ENCODE measurements at places on chromosomes 6 and 20.
A peak's percentile ranks its signal among the peaks of the same experiment; 100 is the strongest.

GRCh38 chr20:4153251-4153650, 137.9 kb upstream of the RNF24 start:
- DNase-seq = no peak

DNA sequence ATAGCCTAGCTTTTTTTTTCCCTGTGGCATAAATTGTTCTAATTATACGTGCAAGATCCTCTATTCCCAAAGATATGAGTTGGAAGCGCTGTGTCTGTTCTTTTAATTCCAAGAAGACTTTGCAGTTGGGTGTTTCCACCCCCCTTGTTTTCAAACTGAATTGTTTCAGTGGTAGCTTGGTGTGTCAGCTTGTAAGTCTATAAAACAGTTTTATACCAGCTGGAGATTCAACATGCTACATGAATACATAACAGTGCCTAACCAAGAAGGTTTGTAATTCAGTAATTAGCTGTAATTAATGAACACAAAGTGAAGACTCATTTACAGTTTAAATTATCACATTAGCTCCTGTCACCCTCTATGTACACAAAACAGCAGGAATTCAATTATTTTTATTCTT, 154.0 kb downstream of the ZNF217 start:
- DNase-seq = no peak

GRCh38 chr20:25084626-25085187, 2.8 kb upstream of the VSX1 start:
- DNase-seq = peak; percentile 67

DNA sequence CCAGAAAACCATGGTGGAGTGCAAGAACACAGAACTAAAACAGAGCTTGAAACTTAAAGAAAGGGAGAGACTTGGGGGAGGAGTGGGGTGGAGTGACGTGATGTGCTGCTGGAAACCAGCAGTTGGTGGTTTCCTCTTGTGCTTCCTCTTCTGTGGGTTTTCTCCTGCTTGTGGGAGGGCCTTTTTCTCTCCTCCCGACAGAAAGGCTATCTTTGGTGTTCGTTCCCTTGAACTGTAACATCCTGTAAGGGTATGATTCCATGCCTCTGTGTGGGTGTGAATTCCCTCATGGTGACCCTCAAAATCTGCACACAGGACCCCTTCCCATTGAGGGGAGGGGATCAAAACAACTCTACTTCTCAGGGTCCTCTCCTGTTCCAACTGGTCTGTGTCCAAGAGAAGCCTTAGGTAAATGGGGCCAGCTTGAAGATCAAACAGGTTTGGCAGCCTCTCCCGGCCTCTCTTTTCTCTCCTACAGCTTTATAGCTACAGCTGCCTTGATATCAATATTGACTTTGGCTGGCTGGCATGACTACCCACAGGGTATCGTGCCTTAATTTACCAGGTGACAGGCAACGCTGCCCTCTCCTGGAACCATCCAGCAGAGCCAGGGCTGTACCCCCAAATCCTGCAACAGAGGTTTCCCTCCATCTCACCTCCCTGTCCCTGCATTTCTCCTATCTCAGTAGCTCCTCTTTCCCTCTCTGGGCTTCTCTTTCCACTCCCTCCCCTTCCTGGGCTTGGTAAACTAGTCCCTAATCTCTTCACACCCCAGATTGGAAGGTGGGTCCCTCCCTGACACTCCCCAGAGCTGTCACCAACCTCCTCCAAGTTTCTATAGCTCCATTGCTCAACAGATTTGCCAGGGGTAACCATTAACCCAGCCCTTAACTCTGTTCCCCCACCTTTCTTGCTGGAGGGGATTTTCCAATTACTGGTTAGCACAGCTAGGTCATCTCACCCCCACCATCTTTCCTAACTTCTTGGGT, 1.5 kb upstream of the MSH5 start:
- peak; percentile 99 for DNase-seq

DNA sequence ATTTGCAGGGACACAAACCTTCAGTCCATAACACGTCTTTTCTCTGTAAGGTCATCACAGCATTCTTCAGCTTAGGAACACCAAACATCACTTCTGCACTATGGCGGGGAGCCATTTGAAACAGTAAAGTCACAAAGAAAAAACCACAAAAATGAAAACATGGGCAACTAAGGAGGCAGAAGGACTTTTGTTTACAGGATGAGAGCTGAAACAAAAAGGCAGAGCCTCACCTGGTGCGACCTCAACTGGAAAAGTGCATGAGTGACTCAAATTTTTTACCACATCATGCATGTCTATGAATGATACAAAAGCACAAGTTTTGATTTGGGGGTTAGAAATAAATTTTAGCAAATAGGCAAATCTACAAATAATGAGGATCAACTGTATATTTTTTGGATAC, 68.2 kb upstream of the TNFAIP3 start:
- no peak for DNase-seq

- DNase-seq = no peak
Observed at GRCh38 chr20:6100246-6100645, 22.6 kb downstream of the FERMT1 start.

GRCh38 chr6:30283761-30284160, 43.0 kb upstream of the TRIM39 start:
- peak; percentile 7 for DNase-seq

GRCh38 chr6:142605922-142606485, 304.2 kb downstream of the ADGRG6 start:
- DNase-seq = no peak

DNA sequence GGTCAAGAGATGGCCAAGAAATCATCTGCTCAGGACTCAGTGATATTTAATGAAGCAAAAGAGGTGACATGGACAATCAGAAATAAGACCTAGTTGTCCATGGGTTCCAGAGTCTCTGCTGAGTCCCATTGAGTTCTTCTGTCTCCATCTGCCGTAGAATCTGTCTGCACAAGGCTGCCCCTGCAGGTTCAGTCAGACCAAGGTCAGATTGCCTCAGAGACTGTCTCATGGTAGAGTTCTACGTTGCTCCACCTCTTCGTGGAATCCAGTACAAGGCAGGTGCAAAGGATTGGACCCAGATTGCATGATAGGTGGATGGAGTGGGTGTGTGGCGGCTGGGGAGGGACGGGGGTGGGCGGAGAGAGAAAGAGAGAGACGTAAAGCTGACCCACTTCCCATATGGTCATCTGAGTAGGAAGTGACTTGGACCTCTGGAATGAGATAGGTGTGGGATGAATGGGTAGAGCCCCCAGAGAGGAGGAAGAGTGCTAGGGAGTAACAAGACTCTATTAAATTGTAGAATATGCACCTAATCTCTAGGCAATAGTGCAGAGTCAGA, 75.3 kb downstream of the SOBP start:
- no peak for DNase-seq

- DNase-seq = peak; percentile 85
Observed at GRCh38 chr6:56764081-56764566, 121.4 kb upstream of the DST start.

DNA sequence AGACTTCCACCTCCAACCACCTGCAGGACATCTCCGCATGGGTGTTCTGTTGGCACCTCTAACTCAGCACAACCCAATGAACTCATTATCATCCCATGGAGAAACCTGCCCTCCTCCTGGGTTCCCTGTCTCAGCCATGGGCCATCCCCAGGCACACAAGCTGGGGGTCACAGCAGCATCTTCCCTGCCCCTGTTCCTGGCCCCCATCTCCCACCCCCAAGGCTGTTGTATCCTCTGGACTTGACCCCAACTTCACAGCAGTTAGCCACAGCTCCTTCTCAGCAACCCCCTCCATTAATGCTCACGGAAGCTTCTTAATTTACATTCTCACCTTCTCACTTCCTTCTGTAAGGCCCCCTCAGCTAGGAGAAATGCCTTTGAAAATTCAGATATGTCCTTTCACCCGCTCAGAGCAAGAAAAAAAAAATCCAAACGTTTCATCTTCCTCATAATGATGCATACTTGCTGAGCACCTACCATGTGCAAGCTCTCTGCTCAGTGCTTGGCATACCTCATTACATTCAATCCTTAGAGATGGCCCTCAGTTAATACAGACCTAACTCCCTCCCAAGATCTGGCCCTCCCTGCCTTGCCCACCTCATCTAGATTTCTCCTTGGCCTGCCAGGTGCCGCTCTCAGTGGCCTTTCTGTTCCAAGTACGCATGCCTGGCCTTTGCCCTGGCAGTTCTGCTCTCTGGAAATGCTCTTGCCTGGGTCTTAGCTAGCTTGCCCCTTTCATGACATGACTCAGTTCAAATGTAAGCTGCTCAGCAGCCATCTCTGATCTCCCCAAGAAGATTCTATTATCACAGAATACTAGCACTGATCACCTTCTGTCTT, 2.5 kb upstream of the NELFCD start:
- no peak for DNase-seq

DNA sequence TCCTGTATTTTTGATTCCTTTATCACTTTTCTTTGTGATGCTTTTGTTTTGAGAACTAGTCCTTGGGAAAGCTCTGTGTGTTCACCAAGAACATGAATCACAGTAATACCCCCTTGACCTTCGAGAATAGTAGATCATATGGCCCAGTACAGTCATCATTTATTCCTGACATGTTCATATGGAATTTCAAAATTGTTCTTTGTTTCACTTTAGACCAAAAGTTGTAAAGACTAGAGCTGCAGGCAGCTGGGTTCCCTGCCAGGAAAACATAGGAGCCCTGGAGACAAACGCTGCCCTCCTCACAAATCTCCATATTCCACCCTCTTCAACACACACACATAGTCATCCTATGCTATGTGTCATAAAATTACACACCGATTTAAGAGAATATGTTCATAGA, 621.2 kb upstream of the EYS start:
- no peak for DNase-seq

GRCh38 chr20:49278818-49279676, 1.2 kb upstream of the ZNFX1 start:
- DNase-seq = peak; percentile 61

DNA sequence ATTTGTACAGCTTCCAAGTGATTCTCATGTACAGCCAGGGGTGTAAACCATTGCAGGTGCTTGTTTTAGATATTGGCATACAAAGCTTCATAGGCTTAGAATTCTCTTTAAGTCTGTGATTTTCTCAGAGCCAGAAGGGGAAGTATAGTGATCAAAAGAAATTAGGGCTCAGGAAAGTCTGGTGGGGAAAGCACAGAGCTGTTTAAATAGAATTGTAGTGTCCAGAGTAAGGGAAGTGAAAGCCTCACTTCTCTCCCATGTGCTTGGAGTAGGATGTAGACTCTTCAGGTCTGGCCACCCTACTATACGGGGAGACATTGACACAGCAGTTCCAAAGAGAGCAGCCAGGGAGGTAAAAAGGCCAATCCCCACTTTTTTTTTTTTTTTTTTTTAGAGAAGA, 10.4 kb downstream of the GCNT2 start:
- no peak for DNase-seq

DNA sequence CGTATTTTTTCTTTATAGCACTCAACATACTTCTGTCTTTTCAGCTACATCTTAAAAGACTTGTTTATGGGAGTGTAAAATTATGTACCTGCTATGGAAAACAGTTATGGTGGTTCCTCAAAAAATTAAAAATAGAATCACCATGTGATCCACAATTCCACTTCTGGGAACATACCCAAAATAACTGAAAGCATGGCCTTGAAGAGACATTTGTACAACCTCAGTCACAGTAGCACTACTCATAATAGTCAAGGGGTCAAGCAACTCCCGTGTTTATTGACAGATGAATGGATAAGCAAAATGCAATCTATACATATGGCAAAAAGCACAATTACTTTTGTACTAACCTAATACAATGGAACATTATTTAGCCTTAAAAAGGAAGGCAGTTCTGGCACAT, 74.5 kb downstream of the METTL24 start:
- DNase-seq = no peak

DNA sequence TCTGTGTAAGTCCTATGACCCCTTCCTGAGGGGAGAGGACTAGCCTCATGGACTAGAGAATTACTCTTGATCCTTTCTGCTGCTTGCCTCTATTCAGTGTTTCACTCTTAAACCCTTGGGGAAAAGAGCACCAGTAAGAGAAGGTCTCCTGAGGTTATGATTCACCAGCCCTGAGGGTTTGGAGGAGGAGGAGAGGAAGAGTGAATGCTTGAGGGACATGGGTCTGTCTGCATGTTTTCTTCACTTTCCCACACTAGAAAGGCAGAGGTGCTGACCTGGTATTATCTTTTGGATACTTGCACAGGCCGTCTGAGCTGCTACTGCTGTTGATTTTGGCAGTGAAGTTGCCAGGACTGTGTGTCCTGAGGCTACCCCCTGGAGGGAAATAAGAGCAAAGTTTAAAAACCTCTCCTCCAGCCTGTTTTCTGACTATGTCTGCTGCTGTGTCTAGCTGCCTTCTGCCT, 78.3 kb downstream of the CD109 start:
- no peak for DNase-seq

- DNase-seq = peak; percentile 38
Observed at GRCh38 chr20:25139029-25139705, 56.3 kb upstream of the ENTPD6 start.

GRCh38 chr6:2725999-2726567, 24.6 kb downstream of the MYLK4 start:
- no peak for DNase-seq

DNA sequence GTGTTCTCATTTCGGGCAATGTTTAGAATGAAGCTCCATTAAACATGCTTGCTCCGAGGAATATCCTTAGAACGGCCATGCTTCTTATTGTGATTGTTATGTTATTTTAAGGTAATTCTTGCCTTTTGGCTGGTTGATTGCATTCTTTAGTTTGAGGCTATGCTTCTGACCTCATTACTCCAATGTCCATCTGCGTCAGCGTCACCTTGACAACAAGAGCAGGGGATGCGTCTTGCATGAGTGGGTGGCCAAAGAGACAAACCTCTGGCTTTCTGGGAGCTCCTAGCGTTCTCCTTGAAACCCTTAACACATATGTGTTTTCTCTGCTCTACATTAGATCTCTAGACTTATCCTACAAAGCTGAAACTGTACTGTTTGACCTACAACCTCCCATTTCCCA, 184.3 kb downstream of the THBS2 start:
- DNase-seq = no peak

DNA sequence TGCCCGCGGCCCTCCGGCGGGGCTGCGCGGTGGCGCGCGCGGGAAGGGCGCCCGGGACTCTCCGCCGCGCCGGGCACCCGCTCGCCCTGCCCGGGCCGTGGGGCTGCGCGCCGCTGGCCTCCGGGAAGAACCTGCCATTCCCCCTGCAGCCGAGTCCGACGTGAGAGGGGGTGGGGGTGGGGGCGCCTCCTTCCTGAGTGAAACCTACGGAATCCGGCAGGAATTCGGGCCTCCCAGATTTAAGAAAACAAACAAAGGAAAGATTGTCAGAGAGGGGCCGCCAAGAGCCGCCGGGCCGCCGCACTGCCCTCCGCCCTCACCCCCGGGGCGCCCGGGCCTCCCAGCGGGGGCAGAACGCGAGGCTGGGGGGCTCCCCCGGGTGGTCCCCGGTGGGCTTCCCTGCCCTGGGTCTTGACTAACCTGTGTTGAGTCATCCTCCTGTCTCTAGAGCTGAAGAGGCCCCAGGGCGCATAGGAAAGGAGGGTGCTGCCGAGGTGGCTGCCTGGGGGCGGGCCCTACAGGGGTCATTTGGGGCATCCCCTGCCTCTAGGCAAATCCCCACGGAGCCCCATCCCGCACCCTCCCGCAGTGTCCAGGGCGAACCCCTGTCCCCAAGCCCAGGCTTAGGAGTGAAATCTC, 42.2 kb upstream of the FOXP4 start:
- peak; percentile 62 for DNase-seq

- peak; percentile 57 for DNase-seq
Observed at GRCh38 chr6:21753241-21754108, 159.9 kb downstream of the SOX4 start.

Measured in DMS53 (cell line).